ENCODE measurements at places on chromosomes 11 and 22.

DNA sequence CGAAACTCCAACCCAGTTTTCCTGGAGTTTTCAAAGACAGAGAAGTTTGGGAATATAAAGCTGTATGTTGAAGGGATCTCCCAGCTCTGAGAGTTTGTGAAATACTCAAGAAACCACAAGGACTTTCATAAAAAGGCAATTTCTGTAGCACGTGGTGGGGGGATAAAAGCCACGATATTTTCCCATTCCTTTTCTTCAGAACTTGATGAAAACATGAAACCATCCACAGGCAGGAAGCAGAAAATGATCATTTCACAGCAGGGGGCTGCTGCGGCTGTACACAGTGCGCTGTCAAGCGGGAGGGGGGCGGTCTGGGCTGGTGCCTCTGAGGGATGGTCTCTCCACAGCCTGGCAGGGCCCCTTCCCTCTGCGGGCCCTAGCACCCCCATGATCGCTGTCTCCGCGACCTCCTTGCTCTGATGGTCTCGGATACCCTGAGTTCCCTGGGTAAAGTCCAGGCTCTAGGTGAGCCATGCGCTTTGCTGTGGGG, 423.2 kb downstream of the MN1 start:
- DNase-seq, result no peak

DNA sequence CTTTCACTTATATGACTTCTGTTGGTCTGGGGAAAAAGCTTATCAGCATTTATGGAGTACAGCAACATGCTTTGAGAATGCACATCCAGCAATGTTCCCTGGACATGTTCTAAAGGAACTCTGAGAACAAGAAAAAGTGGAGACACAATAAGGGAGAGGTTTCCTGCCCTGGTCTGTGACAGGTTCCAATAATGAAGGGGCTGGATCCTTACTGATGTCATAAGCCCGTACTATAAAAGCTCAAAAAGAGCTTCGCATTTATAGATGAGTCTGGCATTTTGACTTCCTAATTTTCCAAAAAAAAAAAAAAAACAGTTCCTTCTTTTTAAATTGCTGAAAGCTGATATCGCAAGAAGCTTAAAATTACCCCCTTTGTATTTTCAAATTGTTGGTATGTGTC, 129.1 kb downstream of the MPPED2 start:
- DNase-seq, result no peak

- no peak for DNase-seq
Measured at GRCh38 chr22:17537155-17537554, 26.1 kb upstream of the SLC25A18 start.

- DNase-seq, result no peak
Measured at GRCh38 chr11:37533087-37533486, 935.1 kb upstream of the RAG2 start.

- no peak for DNase-seq
Measured at GRCh38 chr11:9691865-9692264, 28.0 kb downstream of the SWAP70 start.

DNA sequence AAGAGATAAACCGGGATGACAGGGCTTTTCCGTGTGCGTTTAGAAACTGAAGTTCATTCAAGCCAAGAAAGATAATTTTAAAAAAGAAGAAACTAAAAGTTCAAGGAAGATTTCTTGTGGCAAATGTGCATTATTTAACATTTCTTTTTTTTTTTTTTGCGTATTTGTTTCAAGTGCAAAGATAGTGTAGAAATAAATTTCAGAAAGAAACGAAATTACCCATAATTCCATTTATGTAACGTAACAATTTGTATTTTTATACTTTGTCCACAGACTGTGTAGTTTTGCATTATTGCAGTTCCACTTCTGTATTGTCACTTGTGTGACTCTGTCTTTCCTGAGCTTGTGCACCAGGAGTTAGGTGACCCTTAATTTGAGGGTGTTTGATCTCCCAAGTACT, 24.0 kb downstream of the SNAP29 start:
- no peak for DNase-seq

- no peak for DNase-seq
Measured at GRCh38 chr11:87036756-87037449, 831 bp upstream of the TMEM135 start.

GRCh38 chr11:33694346-33695050, 6.1 kb downstream of the C11orf91 start:
- no peak for DNase-seq

DNA sequence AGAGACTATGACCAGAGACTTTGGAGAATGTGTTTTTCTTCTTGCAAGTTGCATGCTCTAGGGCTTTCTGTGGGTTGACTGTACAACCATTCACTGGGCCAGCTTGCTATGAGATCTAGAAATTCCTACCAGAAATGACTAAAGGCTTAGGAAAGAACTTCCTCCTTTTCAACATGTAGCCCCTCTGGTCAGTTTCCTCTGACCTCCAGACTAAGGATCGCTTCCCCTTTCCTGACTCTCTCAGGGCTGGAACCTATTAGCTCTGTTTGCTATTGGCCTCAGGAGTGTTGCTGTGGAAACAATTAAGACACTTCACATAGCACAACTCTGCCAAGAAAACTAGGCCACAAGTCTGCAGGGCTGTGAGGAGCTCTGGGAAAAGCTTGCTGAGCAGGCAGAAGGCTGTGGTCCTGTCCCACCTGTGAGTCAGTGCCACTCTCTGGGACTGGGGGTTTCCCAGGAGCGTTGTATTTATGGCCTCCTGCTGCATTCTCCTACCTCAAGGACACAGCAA, 10.7 kb downstream of the CRY2 start:
- no peak for DNase-seq

GRCh38 chr11:120332822-120333716, 3.1 kb upstream of the ARHGEF12 start:
- no peak for DNase-seq

DNA sequence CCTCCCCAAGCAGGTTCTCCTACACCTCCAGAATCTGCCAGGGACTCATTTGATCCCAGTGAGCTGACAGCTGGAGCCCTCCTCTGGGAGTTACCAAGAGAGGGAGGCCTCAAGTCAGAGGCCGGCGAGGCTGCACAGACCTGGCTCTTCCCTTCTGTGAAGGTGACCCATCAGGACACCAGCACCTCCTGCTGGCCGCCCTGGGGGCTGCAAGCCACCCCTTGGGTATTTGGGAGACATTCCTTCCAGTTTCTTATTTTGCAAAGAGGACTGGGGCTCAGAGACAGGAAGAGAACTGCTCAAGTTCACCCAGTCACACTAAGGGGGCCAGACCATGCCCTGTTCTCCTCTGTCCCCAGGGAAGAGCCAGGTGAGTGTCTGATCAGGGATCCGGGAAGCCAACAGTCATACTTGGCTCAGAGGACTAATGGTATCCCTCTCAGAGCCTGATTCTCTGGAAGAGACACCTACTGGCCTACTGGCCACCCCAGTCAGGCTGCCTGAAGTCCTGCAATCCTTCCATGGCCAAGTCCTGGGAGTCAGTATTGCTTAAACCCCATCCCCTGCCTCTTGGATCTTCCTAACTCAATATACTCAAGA, 40.5 kb upstream of the RIC3 start:
- no peak for DNase-seq

- no peak for DNase-seq
Measured at GRCh38 chr11:73465023-73465675, 89.0 kb downstream of the RELT start.

DNA sequence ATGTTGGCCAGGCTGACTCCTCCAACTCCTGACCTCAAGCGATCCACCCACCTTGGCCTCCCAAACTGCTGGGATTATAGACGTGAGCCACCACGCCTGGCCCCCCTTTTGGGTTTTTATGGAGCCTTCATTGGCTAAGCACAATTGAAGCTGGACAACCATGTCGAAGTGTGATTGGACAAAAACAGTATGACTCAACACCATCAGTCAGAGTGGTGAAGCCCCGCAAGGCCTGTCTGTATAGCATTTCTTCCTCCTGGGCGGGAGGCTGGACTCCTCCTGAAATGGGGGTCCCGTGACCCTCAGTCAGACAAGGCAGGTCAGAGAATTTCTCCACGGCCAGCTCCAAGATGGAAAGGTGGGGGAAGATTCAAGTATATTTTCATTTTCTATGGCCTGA, 3.1 kb upstream of the PARVB start:
- DNase-seq, result no peak

DNA sequence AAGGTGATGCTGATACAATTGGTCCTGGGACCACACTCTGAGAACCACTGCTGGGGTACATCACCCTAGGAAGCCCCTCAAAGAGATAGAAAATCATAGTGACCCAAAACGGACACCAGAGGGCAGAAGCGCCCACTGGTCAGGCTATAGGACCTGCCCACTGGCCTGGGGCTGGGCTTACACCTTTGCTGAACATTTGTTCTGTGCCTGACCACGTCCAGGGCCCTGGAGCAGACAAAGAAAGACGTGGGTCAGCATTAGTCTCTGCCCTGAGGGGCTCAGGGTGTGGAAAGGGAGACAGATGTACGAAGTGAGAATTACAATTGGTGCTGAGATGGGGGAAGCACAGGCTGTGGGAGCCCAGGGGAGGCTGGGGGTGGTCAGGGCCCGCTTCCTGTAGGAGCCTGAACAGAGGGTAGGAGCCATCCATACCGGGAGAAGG, 14.4 kb upstream of the SERPINH1 start:
- DNase-seq, result no peak

DNA sequence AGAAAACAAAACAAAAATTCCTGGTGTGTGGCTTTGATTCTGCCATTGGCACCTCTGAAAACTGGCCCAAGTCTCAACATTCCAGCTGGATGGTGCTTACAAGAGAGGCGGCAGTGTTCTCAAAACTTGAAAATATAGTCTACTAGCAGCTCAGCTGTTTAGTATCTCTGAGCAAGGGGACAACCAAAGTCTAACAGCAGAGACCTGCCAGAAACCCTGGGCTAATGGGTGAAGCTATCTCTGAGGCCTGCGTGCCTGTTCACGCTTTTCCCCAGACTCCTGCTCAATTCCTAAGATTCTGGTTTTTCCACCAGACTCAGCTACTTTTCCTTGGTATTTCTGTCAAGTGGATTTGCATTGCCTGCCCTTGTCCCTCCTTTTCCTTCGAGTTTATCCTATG, 17.9 kb downstream of the TMEM218 start:
- no peak for DNase-seq

DNA sequence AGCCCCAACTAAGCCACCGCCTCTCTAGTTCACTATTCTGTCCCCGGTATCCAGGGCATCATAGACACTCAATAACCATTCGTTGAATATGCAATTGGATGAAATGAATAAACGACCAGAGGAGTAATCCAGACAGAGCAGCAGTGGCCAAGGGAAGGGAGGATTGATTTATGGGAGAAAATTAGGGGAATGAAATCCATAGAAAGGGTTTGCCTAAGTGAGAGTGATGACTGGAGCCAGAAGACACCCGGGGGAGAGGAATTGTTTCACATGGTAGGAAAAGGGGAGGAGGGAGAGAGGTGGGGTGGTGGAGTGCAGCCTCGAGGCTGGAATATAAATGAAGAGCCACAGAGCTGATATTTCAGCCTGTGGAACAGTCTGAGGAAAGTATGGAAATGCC, 168.2 kb downstream of the COMMD9 start:
- DNase-seq, result no peak

- DNase-seq, result no peak
Measured at GRCh38 chr22:43008509-43008908, 6.4 kb downstream of the PACSIN2 start.

- no peak for DNase-seq
Measured at GRCh38 chr22:31230871-31231621, 18.9 kb downstream of the LIMK2 start.

DNA sequence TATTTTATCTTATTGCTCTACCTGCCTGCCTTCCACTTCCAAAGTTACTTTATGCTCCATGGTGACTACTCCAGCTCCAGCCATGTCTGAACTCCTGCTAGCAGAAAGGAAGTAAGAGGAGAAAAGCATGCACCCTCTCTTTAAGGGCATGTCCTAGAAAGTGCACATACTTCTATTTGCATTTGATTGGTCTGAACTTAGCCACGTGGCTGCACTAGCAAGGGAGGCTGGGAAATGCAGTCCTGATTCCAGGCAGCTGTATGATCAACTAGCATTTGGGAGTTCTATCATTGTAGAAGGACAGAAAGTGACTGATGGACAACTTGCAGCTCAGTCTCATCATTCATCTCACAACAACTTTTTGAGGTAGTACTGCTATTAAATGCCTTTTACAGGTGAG, 515.7 kb downstream of the BUD13 start:
- no peak for DNase-seq

DNA sequence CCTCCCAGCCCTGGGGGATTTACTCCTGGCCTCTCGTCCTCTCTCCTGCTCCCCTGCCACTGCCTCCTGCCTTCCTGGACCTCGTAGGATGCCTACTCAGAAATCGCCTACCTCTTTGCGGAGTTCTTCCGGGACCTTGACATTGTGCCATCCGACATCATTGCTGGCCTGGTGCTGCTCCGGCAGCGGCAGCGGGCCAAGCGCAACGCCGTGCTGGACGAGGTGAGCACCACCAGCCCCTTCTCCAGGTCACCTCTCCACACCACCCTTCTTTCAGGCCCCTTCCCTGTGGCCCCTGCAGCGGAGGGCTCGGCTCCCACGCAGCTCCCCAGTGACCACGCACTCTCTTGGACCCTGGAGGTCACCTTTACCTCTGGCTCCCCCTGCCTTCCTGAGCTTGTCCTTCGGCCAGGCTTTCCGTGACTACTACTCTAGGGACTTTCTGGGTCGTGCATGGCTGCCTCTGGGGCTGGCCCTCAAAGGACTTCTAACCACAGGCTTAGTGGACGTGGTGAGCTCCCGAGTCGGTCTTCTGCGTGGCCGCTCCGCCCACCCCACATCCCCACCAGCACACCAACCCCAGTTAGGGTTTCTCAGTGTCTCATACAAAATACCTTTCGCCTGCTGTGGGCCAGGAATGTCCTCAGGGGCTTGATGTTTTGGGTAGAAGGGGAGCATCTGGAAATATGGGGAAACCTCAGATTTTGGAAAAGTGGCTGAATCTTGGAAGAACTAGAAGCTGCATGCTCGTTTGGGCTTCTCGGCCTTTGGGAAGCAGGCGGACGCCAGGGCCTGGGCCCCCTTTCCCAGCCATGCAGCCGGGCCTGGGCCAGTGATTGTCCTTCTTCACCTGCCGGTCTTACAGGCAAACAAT, 24.1 kb upstream of the MYRF start:
- no peak for DNase-seq

DNA sequence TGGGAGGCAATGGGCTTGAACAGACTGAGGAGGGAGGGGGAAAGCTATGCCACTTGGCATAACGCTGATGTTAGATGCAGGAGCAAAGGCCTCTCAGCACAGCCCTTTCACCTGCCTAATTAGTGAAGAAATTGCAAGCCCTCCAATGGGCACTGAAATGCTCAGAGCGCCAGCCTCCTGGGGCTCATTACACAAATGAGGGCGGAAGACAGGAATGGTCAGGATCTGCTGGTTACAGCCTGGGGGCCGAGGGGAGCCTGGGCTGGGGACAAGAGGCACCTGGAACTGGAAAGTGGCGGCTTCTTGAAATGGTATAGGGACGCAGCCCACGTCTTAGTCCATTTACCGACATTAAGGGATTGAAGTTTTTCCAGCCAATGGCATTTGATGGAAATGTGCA, 50.2 kb upstream of the PLET1 start:
- DNase-seq, result no peak

- no peak for DNase-seq
Measured at GRCh38 chr11:69443138-69443967, 38.1 kb upstream of the LINC01488 start.

- no peak for DNase-seq
Measured at GRCh38 chr11:833849-834311, 1.1 kb downstream of the CD151 start.

Measured in stimulated activated CD4-positive, alpha-beta T cell treated with anti-CD3 and anti-CD28 coated beads, Interleukin-1b, Interleukin-23, amount 100 ng/mL, for 1 hour (primary cell).